ENCODE measurements at places on chromosomes 5 and 9. TPM values are rescaled to one million over a fixed set of nuclear protein-coding genes. Genes with fewer than 3 reads are reported as not detected.

GRCh38 chr9:29211580-29212396, 1638.5 kb upstream of the C9orf72 start:
- no peaks in the 10 kb centered on the region for H3K36me3 ChIP-seq
- no peak for DNase-seq

The SNX24 gene
- 15.0 TPM for polyA plus RNA-seq

The NFIB gene
- 1.2 TPM for polyA plus RNA-seq

The OTP gene
- not detected for polyA plus RNA-seq
